GM12878 (cell line): ENCODE measurements at places on chromosomes 5 and 9.

DNA sequence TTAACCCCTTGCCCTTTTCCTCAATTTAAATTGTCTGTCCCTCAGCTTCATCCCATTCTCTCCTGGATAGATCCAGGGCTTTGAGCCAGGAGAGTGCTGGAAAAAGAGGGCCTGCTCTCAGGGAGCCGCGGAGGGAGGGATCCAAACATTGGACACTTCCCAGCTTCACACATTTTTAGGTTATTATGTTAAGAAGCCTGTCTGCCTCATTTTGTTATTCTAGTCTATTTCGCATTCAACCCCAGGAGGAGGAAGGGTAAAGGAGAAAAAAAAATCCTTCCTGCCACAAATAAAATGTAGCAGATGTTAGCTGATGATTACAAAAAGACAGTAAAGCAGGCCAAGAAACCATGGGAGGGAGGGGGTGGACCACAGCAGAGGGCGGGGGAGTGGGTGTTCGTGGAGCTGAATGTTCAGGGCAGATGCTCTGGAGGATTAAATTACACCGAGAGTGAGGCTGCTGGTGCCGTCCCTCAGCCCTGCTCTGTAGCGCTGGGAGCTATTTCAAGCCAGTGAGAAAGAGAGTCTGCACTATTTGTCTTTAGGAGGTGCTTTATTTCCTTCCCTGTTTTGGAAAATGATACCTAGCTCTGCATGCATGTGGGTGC is 60.6 kb upstream of the ZFR start:
- no peak for DNase-seq

DNA sequence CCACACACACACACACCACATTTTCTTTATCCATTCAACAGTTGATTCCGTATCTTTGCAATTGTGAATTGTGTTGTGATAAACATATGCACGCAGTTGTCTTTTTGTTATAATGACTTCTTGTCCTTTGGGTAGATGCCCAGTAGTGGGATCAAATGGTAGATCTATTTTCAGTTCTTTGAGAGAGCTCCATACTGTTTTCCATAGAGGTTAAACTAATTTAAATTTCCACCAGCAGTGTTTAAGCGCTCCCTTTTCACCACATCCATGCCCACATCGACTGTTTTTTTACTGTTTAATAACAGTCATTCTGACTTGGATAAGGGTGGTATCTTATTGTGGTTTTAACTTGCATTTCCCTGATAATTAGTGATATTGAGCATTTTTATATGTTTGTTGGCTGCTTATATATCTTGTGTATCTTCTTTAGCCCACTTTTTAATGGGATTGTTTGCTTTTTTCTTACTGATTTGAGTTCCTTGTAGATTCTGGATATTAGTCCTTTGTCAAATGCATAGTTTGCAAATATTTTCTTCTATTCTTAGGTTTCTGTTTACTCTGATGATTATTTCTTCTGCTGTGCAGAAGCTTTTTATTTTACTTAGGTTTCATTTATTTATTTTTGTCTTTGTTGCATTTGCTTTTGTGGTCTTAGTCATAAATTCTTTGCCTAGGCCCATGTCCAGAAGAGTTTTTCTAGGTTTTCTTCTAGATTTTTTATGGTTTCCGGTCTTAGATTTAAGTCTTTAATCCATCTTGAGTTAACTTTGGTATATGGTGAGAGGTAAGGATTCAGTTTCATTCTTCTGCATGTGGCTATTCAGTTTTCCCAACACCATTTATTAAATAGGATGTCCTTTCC is 82.4 kb downstream of the SH3RF2 start:
- no peak for DNase-seq

GRCh38 chr5:77630114-77630680 is 8.3 kb downstream of the OTP start:
- DNase-seq: no peak

GRCh38 chr5:14545308-14545707 is 36.3 kb upstream of the OTULINL start:
- no peak for DNase-seq

GRCh38 chr5:37715361-37715760 is 124.5 kb downstream of the GDNF start:
- DNase-seq: no peak
